Right renal cortex interstitium (tissue), 3 donors: ENCODE measurements at places on chromosomes 4 and X. TPM values are rescaled to one million over a fixed set of nuclear protein-coding genes. Genes with fewer than 3 reads are reported as not detected.

Gene MTNR1A
- polyA plus RNA-seq: 2.0 TPM

Gene FAM133A
- polyA plus RNA-seq: 0.06 TPM

Gene ZNF711
- 90.4 TPM for polyA plus RNA-seq

Gene TRIM75
- polyA plus RNA-seq: not detected

Gene GAB3
- polyA plus RNA-seq: 1.9 TPM

Gene CYLC1
- not detected for polyA plus RNA-seq

Gene ATP1B4
- not detected for polyA plus RNA-seq

Gene ETDA
- not detected for polyA plus RNA-seq

Gene TRIM2
- polyA plus RNA-seq: 79.4 TPM

Gene ZXDA
- 5.1 TPM for polyA plus RNA-seq

DNA sequence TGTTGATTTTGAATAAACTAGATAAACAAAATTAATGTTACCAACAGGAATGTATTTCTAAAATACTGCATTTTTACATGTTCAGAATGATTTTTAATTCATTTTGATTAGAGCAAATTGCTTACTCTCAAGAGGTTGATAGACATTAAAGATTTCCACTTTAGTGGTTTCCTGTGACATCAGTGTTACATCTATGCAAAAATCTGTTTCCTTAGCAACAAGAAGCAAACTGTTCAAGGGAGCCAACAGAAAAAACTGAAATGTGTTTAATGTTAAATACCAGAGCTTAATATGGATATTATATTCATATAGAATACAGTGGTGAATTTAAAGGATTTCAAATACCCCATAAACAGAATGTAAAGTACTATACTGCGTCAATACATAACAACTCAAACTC, 277.8 kb downstream of the GABRG1 start:
- no peak for DNase-seq

DNA sequence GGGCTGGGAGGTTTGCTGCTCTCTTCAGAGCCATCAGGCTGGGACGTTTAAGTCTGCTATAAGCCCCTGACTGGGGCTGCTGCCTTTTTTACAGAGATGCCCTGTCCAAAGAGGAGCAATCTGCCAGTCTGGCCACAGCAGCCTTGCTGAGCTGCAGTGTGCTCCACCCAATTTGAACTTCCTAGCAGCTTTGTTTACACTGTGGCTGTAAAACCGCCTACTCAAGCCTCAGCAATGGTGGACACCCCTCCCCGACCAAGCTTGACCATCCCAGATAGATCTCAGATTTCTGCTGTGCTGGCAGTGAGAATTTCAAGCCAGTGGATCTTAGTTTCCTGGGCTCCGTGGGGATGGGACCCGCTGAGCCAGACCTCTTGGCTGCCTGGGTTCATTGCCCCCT, 40.7 kb downstream of the SPATA18 start:
- DNase-seq: no peak

DNA sequence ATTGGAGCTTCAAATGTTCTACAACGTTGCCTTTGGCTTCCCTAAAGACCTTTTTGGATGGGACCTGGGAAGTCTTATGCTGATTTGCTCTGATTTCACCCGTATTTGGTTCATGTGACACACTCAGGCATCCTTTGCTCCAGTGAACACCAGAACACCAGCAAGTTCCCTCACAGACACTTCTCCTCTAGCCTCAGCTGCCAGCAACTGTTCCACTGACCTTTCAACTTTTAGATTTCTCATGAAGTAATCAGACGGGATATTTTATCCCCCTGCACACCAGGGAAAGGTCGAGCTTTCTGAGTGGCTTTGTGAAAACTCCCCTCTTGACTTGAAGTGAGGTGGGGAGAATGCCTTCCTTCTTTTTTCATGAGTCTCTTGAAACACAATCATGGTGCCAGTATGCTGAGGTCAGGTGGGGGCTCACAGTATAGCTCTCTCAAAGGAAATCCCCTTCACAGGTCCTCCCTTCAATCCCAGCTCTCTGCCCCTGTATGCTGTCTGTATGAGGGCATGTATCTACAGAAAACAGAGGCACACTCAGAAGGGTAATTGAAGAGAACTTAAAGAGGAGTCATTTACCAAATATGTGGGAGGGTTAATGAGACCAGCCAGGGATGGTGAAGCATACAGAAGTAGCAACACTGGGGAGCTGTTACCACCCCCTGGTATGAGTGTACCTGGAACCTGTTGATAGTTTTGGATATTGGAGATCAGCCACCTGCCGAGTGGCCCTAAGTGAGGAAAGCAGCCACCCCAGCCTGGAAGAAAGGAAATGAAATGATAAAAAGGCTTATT, 62.7 kb downstream of the FGFBP1 start:
- no peak for DNase-seq

DNA sequence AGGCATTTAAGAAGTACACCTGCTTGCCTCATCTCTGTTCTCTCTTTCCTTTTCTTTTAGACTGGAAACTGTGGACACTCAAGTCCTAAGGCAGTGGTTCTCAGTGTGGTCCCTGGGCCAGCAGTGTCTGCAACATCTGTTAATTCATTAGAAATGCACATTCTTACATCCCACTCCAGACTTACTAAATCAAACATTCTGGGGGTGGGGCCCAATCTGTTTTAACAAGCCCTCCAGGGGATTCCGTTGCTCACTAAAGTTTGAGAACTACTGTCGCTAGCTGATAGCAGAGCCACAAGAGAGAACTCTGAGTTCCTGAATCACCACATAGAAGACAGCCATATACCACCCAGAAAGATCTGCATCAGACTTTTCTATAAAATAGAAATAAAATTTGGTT, 430.6 kb downstream of the BCOR start:
- no peak for DNase-seq

DNA sequence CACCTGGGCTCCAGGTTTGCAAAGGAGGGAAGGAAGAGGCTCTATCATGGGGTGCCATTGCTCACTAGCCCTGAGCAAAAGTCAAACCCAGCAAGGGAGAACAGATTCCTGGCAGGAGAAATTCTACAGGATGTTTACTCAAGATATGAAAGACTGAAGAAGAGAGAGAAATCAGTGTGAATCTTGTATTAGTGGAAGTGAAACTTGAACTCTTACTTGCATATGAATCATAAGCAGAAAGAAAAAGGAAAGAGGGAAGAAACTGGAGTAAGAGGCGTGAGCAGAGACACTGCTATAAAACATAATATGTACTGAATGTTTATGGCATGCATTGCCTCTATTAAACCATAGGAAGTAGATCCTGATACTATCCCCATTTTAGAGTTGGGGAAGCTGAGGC, 60.9 kb downstream of the C4orf46 start:
- DNase-seq: no peak

DNA sequence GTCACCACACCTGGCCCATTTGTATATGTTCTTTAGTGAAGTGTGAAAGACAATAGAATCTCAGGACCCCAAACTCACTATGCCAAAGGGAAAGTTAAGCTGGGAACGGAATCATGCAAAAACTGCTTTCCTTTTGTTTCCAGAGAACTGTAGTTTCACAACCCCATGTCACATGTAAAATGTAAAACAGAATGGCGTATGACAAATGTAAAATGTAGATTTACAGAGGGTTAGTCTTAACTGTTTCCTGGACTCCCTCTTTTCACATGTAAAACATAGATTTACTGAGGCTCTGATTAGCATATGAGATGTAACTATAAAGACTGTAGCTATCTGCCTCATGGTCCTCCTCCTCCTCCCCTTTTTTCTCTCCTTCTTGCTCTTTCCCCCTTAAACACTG, 66.3 kb downstream of the ABLIM2 start:
- DNase-seq: no peak

- no peak for DNase-seq
Measured at GRCh38 chr4:52376132-52376704, 282.9 kb downstream of the USP46 start.

- DNase-seq: no peak
Measured at GRCh38 chr4:34950926-34951325, 1293.4 kb downstream of the ARAP2 start.

DNA sequence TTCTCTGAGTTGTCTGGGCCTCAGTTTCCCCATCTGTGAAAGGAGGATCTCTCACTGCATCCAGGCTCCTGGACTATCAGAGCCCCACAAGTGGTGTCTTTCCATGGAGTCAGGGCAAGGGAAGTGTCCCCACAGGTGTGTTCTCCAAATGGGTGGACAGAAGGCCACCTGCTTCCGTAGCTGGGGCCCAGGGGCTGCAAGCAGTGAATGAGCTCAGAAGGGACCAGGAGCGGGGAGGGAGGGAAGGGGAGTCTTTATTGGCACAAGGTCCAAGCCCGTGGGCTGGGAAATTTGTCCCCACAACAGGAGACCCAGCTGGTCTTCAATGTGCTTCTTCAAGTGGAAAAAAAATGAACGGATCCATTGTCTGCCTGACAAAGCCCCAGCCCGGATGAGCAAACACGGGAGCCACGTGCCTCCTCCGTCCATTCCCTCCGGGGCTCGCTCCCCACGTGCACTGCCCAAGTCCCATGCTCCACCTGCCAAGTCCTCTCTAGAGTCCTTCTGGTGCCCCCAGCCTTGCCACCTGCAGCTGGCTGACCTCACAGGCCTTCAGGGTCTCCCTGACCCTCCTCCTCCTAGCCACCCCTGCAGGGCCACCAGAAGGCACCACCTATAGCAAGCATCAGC, 72.0 kb downstream of the JAKMIP1 start:
- no peak for DNase-seq

DNA sequence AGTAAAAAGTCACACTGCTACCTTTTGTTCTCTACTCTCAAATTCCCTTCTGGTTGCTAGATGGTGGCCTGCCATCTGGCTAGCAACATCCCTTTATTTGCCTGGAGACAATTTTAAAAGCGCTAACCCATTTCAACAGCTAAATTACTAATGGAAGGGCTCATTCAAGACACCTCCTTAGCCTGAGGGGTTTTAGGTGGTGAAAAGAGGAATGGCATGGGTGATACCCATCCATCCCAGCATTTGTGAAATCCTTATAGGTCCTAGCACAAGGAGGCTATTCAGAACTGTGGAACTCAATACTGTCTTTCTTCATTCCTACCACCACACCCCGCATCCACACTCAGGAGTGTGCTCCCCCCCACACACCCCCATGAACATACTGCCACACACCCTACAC, 33.5 kb downstream of the ARHGEF9 start:
- no peak for DNase-seq

- DNase-seq: no peak
Measured at GRCh38 chr4:82419451-82419850, 10.8 kb downstream of the HNRNPDL start.

GRCh38 chr4:116847616-116848015, 237.8 kb downstream of the TRAM1L1 start:
- no peak for DNase-seq

GRCh38 chr4:186789651-186790050, 66.0 kb upstream of the FAT1 start:
- DNase-seq: no peak

DNA sequence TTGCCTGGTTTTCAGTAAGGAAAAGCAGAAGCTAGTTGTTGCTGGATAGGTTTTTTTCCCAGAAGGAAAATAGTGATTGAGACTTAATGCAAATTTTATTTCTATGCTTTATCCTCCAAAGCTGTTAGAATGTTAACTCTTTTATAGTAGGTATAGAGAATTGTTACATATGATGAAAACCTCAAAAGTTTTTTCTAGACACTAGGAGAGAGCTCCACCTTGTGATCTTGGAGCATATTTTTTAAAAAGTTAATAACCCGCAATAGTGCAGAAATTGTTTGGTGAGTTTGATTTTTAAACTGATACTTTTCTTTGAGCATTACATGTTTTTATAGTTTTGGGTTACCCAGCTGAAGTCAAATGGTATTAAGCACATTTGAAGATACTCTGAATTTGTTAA, 56.5 kb downstream of the STAG2 start:
- DNase-seq: no peak

GRCh38 chrX:56125946-56126345, 106.2 kb upstream of the KLF8 start:
- DNase-seq: no peak

GRCh38 chr4:98976716-98977115, 18.8 kb upstream of the METAP1 start:
- DNase-seq: no peak

DNA sequence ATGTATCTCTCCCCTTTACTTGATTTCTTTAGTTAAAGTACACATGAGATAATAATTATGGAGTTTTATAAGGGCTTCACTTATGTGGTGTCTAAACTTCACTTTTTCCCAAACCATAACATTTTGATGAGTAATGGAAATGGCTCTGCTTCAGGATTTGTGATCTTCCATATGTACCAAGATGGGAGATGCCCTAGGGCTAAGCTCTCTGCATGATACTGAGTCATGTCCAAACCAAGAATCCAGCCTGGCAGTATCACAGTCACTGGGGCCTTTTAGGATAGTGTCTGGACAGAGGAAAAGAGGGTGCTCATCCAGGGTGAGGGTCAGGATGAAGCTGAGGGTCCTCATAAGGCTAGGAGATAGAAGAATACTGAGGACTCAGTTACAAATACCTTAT, 47.9 kb upstream of the PAGE3 start:
- no peak for DNase-seq

GRCh38 chrX:127457161-127457560, 595.0 kb downstream of the ACTRT1 start:
- DNase-seq: no peak

DNA sequence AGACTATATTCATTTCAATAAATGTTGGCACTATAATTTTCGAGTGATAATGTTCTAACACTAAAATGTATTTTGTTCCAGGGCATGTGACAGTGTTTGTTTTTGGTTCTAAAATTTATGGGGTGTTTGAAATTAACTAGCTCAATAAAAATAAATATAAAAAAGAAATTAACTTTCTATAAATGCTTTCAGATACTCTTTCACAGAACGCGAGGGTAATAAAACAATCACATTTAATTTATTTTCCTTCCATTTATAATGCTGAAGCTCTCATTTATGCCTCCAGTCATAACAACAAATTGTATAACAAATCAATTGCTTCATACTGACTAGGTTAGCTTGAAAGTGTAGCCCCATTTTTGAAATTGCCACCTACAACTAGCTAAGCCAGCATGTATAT, 122.4 kb upstream of the GPM6A start:
- DNase-seq: no peak

DNA sequence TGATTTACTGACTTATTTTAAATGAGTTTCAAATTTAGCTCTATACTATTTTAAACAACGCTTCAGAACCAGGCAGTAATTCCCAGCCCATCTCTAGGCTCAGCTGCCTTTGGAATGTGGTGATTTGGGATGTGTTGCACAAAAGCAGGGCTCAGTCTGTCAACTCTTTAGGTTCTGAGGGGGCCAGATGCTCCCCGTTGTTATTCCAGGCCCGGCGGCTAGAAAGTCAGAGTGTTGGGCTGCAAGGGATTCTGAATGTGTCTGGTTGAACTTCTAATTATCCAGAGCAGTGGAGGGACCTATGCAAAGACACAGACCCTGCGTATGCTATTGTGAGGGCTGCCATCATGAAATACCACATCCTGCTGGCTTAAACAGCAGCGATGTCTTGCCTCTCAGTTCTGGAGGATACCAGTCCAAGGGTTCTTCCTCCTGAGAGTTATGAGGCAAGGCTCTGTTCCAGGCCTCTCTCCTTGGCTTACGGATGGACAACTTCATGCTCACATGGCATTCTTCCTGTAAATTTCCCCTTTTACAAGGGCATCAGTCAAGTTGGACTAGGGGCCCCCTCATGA, 123.2 kb upstream of the TRIM2 start:
- no peak for DNase-seq
